Activated CD4-positive, CD25-positive, alpha-beta regulatory T cell treated with anti-CD3 and anti-CD28 coated beads, Interleukin-2, amount 50 U/mL, for 24 hours (primary cell): ENCODE measurements at places on chromosomes 5 and 9.

GRCh38 chr5:151202381-151203139, 21.3 kb downstream of the CCDC69 start:
- peak; percentile 100 for ATAC-seq

DNA sequence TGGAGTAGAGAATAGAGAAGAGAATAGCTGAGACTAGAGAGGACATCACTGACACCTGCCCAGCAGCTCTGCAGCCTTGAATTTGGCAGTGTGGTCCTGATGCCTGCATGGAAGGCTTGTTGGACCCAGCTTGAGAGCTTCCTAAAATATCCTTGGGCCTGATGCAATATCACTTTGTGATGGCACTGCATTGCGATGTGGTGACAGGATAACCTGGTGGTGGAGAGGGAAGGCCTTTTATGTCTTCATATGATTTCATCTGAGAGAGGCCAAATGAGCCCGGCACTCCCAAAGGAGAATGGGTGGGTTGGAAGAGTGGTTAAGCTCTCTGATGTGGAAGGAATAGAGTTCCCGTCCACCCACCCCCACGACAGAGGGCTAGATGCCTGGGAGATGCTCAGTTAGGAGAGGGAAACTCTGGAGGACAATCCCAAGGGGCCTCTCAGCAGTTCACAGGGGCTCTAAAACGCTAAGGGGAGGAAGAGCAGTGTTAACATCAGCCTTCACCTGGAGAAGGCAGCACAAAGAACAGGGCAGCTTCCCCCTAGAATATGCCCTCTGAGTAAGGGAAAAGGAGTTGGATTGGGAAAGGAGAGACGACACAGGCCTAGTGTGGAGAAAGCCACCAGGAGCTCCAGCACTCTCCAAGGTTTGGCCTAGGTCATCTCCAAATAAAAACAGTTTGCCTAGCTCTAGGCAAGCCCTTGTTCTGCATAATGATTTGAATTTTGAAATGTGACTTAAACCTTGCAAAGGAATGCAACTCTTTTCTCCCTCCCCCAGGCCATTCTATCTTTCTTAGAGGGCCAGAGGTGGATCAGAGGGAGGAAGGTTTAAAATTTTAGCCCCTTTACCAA, 99.8 kb upstream of the SSBP2 start:
- ATAC-seq, result no peak

GRCh38 chr5:158066076-158066475, 207.1 kb upstream of the CLINT1 start:
- ATAC-seq, result no peak

DNA sequence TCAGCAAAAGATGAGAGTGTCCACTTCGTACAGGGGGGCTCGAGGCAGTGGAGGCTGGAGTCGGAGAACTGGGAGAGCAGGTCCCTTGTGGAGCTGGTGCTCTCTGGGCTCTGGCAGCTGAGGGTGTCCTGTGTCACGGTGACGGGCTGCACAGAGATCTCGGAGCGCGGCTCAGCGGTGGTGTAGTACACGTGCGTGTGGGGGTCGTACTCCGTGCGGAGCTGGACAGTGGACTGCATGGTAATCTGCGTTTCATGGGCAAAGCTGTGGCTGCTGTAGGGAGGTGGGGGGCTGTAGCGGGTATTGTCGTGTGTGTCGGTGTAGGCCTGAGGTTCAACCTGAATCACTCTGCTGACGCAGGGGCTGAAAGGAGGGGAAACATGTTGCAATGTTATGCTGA, 48.0 kb downstream of the PTCH1 start:
- no peak for ATAC-seq

GRCh38 chr5:158629591-158630312, 470.0 kb downstream of the EBF1 start:
- no peak for ATAC-seq

DNA sequence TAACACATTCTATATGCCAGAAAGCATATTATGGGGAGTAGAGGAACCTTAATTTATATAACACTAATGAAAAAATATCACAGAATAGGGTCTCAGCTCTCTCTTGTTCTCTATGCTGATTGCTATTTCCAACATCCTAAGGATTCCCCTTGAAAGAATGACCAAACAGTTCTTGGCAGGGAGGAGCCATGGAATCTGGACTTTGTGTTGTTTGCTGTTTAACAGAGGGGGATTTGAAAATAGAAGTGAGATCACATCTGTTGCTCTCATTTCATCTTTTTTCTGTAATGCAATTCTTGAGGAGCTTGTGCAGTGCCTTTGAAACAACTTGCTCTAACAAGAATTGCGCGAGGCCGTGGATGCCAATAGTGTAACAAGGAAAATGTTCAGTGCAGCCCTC, 755.3 kb downstream of the TLE1 start:
- ATAC-seq, result no peak

- ATAC-seq, result no peak
Observed at GRCh38 chr5:149429839-149430721, 51.0 kb upstream of the IL17B start.

DNA sequence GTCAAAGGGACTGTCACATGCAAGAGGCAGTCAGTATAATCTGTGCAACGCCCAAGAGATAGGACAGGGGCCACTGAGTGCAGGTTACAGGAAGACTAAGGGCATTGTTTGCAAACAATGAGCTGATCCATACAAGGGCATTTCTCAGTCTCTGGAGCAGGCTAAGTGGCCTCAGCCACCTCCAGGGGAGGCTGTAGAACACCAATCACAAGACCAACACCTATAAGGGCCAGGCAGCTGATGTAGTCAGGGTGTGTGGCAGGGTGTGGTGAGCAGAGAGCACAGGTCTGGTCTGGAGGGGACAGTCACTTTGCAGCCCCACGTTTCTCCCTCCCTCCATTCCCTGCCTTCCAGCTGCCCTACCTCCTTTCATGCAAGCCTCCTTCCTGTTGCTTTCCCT, 83.2 kb upstream of the ADRA1B start:
- ATAC-seq, result no peak

DNA sequence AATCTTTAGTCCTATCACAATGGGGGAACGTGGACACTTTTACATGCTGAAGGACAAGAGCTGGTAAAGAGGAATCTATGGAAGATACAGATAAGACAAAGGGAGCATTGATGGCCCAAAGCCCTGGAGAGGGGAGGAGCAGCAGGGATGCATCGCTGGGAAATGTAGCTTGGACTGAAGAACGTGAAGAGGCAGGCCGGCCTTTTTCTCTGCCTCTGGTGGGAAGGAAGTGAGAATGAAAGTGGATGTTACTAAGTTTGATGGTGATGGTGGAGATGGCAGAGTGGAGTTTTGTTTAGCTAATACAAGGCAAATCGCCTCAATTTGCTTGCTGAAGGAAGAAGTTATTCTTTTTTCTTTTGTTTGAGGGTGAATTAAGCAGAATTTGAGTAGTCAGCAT, 124.6 kb upstream of the TAF11L2 start:
- no peak for ATAC-seq

DNA sequence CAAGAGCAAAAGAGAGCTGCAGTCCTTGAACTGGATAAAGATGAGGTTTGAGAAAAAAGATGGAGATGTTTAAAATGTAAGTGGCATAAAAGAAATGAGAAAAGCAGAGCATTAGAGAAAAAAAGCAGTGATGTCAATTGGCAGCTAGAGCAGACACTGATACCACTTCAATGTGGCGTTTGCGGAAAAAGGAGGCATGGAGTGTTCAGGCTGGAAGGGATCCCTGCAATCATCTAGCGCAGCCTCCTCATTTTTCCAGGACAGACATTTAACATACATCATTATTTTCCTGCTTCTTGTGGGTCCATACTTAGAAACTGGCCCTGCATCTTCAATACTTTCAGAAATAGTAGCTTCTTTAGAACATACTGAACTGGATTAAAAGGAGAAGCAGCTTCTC, 563.8 kb downstream of the PTPRD start:
- no peak for ATAC-seq

DNA sequence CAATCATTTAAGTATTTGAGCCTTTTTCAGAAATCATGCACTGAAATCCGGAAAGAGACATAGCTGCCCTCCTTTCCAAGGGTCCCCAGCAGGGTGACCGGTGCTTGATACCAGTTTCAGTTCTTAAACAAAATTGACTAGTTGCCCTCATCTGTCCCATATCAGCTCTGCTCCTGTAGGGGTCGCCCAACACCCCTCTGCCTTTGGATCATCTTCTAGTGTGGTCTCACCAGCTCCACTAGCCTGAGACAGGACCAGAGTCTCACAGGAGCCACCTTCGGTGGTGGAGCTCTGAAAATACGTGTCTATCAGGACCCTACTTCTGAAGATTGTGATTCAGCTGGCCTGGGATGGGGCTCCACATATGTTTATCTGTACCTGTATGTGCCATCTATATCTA, 428.2 kb downstream of the ENC1 start:
- ATAC-seq, result no peak

GRCh38 chr9:134289241-134289875, 36.9 kb upstream of the RXRA start:
- no peak for ATAC-seq

- no peak for ATAC-seq
Observed at GRCh38 chr9:38107811-38108304, 38.8 kb upstream of the SHB start.

DNA sequence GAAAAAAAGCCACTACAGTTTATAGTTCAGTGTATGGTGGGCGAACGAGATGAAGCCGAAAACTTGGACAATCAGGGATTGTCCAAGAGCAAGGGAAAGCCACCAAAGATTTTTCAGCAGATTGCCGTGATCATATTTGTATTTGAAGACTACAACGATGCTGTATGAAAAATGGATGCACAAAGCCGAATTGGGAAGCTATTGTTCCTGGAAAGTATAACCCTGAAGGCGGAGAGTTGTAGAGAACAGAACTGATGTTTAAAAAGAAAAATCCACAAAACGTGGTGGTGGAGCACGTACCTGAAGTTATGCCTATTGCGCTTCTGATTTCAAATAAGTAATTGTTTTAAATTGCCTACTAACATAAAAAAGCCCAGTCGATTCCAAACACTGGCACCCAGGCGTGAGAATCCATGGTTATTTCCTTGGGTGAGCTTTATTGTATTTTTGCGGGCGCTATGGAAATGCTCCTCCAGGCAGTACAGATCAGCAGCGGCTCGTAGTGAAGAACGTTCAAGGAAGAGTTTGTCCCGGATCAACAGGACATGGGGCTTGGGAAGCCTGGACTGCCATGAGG, 772 bp upstream of the TARS1 start:
- no peak for ATAC-seq

DNA sequence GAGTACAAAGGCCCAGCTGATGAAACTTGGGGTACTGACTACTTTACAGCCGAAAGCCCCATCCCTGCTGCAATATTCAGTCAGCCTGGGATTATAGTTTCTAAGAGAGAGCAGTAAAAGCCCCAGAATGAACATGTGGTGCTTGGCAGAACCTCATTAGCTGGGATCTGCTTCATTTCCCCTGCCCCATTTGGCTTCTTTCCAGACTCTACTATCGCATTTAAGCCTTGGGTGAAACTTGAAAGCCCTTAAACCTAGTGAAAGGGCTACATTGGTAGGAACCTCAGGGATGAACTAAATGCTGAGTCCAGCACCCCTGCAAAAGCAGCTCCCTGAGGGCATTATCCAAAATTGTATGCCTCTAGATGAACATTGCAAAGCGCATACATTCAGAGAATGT, 631.1 kb downstream of the ACTL7B start:
- ATAC-seq, result no peak

GRCh38 chr9:111163716-111164389, 125.6 kb upstream of the LPAR1 start:
- no peak for ATAC-seq

DNA sequence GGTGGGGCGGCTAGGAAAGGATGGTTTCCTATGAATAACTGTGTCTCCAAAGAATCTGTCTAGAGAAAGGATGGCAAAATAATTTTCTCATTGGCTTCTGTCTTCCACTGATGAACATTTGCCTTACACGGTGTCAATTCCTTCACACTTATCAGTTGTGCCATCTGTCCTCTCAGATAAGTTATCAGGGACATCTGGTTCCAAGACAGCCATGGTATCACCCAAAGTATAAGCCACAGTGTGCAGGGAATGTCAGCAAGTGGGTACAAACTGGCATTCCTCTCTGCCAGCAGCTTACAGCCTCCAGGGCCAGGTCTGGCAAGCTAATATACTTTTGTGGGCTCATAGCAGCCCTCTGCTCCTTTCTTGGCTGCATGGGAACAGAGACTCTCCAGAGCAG, 1092.0 kb downstream of the EFNA5 start:
- ATAC-seq, result no peak

DNA sequence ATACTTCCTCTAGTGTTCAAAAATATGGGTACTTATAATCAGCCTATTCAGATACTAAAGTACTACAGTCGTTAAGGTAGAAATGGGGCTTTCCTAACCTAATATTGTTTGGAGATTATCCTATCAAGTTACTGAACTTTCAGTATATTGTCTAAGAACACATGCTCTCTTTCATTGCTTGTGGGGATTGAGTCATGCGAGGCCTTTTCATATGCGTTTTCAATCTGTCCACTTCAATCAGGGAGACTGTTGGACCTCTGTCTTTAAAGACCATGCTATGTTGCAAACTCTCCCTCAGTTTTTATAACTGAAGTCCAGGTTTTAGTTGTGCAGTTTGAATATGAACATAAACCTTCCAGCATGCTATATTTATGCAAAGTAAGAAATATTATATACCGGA, 15.0 kb downstream of the PRR16 start:
- ATAC-seq, result no peak

GRCh38 chr9:26863074-26863473, 29.5 kb downstream of the CAAP1 start:
- ATAC-seq, result no peak

- no peak for ATAC-seq
Observed at GRCh38 chr5:5141625-5142525, 1.7 kb downstream of the ADAMTS16 start.

- ATAC-seq, result no peak
Observed at GRCh38 chr5:132180134-132180745, 47.4 kb downstream of the P4HA2 start.

DNA sequence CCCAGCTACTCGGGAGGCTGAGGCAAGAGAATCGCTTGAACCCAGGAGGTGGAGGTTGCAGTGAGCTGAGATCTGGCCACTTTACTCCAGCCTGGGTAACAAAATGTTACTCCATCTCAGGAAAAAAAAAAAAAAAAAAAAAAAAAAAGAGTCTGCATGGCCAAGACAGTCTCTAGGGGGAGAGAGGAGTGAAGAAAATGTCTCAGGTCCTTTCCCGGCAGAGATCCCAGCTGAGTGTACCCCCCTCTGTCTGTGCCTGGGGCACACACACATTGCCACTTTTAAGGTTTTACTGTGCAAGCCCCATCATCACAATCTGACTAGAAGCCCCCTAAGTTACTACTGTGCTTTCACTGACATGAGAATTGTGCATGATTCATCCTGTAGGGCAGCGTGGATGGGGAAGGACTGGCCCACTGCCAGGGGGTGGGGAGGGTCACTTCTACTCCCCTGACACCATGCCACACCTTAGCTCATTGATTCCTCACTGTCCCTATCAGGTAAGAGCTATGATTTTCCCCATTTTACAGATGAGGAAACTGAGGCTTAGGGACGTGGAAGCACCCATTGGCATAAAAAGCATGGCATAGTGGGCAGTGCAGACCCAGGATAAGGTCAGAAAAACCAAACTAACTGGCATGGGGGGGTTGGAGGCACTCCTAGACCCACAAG, 102.3 kb upstream of the LARP1 start:
- no peak for ATAC-seq

DNA sequence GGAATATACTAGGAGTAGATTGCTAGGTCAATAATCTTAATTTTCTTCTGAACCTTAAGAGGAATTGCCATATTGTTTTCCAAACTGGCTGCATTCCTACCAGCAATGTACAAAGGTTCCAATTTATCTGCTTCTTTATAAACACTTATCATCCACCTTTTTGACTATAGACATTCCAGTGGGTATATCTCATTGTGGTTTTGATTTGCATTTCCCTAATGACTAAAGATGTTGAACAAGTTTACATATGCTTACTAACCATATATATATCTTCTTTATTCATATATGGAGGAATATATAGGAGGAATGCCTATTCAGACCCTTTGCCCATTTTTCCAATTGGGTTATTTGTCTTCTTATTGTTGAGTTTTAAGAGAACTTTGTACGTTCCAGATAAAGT, 7.6 kb downstream of the DNAJC18 start:
- ATAC-seq, result no peak
